ENCODE measurements at places on chromosomes 16 and 17. TPM values are rescaled to one million over a fixed set of nuclear protein-coding genes. Genes with fewer than 3 reads are reported as not detected.

GRCh38 chr17:60592750-60593149, 7.2 kb upstream of the PPM1D start:
- no peak for DNase-seq

GRCh38 chr16:17831330-17831729, 360.6 kb upstream of the XYLT1 start:
- DNase-seq, result no peak

DNA sequence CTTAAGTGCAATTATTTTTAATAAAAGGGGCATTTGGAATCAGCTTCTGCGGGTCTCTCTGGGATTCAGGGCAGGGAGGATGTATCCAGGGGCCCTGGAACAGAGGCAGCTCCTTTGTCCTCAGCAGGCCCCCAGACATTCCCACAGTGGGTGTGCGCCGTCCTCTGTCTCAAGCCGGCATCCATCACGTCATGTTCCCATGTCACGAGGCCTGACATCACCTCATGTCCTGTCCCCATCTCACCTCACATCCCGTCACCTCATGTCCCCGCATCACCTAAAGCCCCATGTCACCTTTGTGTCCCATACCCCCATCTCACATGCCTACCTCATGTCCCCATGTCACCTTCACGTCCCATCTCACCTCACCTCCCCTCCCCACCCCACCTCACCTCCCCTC, 18.5 kb downstream of the GAA start:
- DNase-seq, result no peak

DNA sequence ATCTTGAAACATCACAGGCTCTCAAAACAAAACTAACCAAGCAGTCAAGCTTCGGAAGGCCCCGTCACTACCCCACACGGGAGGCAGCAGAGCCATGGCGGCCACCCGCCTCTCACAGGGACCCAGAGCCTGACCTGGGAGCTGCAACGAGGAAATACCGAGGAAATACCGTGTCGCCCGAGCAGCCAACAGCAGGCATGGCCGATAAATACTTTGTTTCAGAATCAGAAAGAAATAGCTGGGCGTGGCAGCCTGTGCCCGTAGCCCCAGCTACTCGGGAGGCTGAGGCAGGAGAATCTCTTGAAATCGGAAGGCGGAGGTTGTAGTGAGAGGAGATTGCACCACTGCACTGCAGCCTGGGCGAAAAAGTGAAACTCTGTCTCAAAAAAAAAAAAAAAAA, 6.9 kb downstream of the LMF1 start:
- DNase-seq, result peak; percentile 43

DNA sequence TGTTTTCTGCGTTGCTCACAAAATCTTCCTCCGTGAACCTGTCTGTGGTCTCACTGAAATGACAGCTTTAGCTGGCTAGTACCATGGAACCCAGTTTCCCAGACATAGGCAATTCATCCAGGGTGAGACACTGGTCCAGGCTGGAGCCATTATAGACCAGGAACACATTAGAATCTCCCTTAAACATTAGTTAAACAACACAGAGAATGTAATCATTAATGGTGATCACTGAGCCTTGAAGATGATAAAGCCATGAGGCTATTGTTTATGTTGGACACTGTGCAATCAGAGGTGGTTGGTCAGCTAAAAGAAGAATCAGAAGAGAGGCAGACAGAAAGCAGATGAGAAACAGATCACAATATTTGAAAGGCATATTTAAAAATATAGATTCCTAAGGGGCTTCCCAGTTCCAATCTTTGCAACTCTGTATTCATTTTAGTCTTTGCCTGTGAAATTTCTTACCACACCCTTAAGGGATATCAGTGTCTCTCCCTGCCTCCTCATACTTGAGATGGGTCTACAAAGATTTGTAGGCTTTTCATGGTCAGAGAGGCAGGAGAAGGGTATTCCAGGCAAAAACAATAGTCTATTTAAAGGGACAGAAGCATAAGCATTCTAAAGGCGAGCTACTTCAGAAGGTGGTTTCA, 317.9 kb downstream of the MAP2K6 start:
- no peak for DNase-seq

- peak; percentile 92 for DNase-seq
These were observed at the start of gene TCF25 for GRCh38 chr16:89873109-89873971. TSS of gene TCF25 (plus strand) at chr16:89873592. CDS start at chr16:89873668, 76 bp downstream.

GRCh38 chr16:75086281-75086680, 30.3 kb downstream of the LDHD start:
- DNase-seq, result peak; percentile 33

DNA sequence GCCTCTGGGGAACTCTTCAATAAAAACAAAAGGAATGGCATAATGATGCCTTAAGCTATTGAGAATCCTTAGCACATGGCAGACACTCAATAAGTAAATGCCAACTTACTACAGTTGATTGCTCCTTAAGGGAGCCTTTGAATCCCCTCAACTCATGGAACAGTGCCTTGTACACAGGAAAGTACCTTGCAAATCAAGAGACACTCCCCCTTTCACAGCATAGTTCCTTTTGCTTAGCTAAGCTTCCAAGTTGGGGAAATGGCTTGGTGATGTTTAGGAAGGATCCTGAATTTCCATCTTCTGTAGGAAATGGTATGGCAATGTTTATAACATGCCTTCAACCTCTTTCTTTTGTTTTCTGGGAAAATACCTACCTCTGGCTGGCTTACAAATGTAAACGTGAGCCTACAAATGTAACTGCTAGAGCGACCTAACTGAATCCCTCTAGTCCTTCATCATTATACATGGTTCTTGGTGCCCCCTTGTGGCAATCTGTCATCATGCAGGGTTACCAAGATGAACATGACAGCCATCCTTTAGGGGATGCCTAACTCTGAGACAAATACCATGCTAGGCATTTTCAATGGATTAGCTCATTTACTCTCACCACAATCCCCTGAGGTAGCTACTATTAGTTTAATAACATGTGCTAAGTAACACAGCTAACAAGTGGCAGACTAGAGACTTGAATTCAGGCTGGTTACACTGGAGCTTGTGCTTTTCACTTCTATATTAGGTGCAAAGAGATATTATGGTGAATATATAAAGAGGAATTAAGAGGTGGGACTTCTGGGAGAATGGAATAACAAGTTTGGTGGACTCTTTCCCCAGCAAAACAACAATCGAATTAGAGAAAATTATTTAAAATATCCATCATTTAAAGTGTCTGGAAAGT, 65.0 kb downstream of the MMD start:
- DNase-seq, result peak; percentile 65

DNA sequence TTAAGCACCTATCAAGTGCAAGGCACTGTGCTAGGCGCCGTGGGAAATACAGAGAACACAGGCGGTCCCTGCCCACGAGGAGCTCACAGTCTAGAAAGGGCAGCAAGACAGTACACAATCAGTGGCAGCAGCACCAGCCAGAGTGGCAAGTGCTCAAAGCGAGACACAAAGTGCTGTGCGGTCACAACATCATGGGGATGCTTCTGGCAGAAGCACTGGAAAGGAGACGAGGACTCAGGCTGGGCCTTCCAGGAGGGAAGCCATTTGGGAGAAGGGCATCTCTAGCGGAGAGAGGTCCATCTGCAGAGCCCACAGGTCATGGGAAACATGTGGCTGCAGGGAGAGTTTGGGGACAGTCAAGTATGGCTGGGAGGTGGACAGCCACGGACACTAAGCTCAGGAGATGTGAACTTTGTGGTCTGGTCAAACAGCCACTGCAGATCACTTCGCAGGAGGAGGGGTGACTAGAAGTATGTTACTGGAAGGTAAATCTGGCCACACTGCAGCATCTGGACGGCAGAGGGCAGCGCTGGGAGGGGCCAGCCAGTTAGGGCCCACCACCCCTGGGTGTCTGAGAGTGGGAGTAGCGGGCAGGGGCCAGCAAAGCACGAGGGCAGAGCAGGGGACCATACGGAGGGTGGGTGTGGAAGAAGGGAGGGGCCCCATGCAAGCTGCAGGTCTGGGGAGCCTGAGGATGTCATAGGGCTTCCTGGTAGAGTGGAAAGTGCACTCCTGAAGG, 71.1 kb downstream of the N4BP1 start:
- no peak for DNase-seq

DNA sequence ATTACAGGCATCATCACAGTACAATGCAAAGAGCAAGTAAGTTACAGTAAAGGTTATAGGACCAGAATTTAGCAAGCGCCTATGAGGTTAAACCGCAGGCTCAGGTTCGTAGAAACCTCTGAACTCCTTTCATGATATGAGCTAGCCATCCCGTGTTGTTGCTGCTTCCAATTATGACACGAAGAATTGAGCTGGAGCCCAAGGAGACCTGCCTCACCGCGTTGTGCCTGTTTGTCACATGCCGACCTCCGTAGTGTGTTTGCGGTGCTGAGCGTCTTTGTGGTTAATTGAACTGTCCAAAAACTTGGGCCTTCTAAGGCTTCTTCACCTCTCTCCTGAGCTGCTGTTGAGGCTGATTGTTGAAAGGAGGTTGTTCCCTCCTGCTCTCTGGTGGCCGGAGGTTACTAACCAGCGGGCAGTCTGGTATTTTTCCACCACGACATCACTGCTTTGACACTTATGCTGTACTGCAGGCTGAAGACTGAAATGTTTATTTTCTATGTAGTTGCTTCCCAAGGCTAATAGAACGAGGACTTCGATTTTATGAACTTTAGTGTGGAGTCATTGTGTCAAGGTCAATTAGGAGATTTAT, 67.5 kb downstream of the SEC14L1 start:
- peak; percentile 78 for DNase-seq

DNA sequence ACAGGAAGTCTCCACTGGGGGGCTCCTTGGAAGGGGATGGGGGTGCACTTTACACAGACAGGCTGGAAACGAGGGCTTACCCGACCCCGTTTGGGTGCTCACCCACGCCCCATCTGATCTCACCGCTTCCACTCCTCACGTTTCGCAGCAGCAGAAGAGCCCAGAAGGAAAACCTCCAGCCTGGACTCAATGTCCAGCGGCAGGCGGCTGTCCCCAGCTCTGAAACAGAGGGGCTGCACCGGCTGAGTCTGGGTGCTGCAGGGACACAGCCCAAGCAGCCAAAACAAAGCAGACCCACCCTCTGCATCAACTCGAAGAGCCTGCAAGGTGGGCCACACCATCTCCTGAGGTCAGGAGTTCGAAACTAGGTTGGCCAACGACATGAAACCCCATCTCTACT, 3.9 kb downstream of the MEAK7 start:
- no peak for DNase-seq

Gene SREBF1
- total RNA-seq, result 109 TPM

Gene SEPTIN1
- total RNA-seq, result 1.2 TPM

Gene EPN3
- total RNA-seq, result not detected

Gene CIITA
- total RNA-seq, result 0.14 TPM

Gene NOXO1
- not detected for total RNA-seq

Gene TBC1D28
- not detected for total RNA-seq

Data from endothelial cell of umbilical vein (primary cell).